ENCODE measurements at places on chromosomes 7 and 10.

- no peak for DNase-seq
Measured at GRCh38 chr7:12610899-12611298, 40.4 kb downstream of the SCIN start.

DNA sequence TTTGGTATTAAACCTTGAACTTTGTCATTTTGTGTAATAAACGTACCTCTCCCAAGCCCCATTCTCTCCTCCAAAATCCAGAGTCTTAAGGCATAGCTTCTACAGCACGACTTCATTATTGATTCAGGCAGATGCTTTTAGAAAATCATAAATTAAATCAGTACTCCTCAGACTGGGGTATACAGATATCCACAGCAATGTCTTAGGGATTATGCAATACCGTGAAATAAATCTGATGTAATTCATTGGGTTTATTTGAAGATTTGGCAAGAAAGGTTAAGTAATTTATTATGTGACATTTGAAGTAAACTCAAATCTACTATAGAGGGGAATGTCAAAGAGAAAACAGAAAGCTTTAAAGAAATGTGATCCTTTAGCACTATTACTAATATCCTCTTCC is 246.1 kb upstream of the PLXDC2 start:
- no peak for DNase-seq

GRCh38 chr10:52020702-52021101 is 293.4 kb upstream of the DKK1 start:
- DNase-seq = no peak

- DNase-seq = no peak
Measured at GRCh38 chr7:120691915-120692314, 166.0 kb downstream of the TSPAN12 start.

DNA sequence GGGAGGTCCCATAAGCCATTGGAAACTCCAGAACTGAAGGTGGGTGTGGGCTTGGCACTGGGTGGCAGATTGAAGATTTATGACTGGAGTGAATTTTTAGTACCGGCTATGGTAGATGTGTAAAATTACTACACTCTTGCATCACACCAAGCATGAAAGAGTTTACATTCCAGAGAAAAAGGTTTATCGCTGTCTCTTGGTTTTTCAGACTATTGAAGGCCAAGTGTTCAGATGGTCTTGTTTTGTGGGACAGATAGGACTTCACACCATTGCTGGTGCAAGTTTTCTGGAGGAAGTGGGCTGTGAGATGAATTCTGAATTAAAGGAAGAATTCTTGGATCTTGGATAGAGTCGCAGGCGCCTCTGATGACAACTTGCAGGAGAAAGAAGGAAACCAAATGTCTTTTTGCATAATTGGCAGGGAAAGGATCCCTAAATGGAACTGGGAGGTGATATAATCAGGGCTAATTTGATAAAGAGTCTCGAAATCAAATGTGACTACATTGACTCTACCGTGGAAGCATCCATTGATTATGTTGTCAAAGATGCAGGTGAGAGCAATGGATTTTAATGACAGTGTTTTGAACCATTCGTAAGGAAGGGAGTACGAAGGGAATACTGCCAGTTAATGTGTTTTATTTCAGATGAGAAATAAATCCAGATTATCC is 14.2 kb upstream of the NMT2 start:
- DNase-seq = no peak

DNA sequence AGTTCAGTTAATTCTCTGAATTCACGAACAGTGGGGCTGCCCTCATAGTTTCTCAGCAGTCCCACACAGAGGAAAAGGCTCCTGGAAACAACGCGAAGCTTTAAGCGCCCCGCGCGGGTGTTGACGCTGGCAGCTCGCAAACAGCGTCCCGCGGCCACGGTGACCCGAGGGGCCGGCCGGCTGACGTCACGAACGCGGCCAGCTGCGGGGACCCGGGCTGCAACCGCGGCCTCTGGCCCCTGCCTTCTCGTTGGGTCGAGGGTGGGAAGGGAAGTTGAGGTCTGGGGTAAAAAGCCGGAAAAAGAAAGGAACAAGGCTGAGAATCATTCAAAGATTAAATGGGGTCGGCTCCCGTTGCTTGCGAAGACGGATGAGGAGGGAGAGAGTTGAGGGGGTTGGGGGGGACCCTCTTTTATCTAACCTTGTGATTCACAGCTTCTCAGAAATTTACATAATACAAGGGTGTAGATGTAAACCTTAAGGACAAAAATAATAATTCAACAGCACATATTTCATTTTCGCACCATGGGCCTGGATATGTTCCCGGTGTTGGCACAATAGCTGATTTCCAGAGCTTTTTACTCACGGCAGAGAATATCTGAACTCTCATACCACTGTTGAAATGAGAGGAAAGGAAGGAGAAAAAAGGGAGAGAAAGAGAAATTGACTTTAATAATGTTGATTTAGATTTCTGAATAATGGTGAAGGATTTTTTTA is 7.3 kb upstream of the FEZF1 start:
- no peak for DNase-seq

GRCh38 chr7:55641811-55642210 is 69.5 kb upstream of the VOPP1 start:
- DNase-seq = no peak

- no peak for DNase-seq
Measured at GRCh38 chr10:131743190-131744151, 157.3 kb upstream of the PPP2R2D start.

- peak; percentile 22 for DNase-seq
Measured at GRCh38 chr10:131851346-131851745, 49.5 kb upstream of the PPP2R2D start.

DNA sequence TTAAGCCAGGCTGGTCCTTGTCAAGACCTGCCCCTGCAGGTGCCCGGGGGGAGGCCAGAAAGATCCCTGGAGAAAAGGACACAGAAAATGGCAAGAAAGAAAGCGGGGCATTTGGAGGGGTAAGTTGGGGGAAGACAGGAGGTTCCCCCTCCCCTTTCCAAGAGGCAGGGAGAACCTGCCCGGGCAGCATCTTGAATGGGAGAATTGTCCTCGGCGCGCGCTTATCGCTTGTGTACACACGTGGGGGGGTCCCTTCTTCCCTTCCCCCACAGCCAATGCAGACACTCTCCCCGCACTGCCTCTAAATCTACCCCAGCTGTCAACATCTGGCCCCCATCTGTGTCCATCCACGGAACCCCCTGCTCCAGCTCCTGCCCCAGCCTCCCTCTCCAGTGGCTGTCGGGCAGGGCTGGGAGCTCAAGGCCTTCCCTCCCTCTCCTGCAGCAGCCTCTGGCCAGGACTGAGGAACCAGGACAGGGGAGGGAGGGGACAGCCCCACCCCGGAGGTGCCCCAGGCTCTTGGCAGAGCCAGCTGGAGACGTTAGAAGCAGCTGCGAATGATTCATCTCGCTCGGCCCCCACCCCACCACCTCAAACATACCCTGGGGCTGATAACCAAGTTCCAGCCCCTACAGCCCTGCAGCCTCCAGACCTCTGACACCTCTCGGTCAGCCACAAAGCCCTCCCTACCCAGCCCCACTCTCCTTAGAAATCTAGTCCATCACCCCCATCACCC is 25.3 kb downstream of the EPHB4 start:
- peak; percentile 87 for DNase-seq

DNA sequence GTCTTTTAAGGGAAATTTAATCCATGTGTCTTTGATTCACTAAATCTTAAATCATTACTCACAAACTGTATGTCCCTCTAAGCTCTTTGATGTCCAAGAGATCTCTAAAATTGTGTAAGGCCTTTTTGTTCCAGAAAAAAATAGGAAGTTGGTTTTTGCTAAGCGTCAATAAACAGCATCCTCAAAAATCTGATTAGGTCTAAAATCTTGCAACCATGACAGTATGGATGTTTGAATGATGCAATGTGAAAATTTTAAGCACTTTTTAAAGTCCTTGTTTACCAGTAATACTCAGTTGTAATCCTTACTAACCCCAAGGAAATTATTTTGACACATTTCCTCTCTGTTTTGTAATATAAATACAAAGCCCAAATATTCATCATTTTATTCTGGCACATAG is 6.8 kb downstream of the MET start:
- no peak for DNase-seq

DNA sequence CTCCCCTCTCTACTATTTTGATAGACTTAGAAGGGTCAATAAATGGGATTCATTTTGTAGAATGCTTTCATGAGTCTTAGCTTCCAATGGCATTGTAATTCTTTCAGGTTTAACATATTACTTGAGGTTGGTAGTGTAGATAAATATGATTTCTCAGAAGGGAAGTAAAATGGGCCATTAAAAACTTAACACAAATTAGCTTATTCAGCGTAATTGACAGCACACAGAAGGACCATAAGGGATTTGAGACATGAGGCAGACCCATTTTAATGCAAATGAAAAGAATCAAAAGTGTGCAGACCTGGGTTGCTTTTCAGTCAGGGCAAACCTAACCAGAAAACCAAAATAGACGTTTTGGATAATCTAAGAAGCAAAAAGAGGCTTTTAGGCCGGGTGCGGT is 156.6 kb upstream of the CNTNAP2 start:
- no peak for DNase-seq

- no peak for DNase-seq
Measured at GRCh38 chr7:121113288-121113687, 124.8 kb downstream of the CPED1 start.

GRCh38 chr10:53664282-53665019 is 891.9 kb upstream of the MBL2 start:
- peak; percentile 52 for DNase-seq

- no peak for DNase-seq
Measured at GRCh38 chr7:154302380-154302779, 250.2 kb downstream of the DPP6 start.

- DNase-seq = no peak
Measured at GRCh38 chr7:147207988-147208387, 1091.4 kb downstream of the CNTNAP2 start.

- DNase-seq = peak; percentile 55
Measured at GRCh38 chr7:149729983-149730801, 43.2 kb downstream of the ZNF467 start.

- DNase-seq = no peak
Measured at GRCh38 chr7:73839743-73840714, 2.3 kb downstream of the METTL27 start.

DNA sequence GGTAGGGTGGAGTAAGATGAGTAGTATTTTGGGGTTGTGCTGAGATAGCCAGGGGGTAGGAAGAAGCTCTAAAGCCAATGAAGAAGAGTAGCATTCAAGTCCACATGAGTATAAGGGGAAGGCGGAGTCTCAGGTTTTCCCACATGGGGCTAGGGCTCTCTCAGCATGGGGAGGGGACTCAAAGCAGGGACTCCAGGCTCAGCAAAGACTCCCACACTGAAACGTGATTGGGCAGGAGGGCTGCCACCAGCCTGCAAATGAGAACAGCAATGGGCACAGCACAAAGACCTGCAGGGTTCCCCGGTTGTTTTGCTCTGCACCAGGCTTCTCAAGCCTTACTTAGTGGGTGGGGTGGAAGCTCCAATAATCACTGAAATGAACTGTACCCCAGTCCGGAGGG is 1.5 kb upstream of the NRAP start:
- DNase-seq = no peak

- DNase-seq = peak; percentile 68
Measured at GRCh38 chr10:329361-330099, 194.3 kb downstream of the ZMYND11 start.

DNA sequence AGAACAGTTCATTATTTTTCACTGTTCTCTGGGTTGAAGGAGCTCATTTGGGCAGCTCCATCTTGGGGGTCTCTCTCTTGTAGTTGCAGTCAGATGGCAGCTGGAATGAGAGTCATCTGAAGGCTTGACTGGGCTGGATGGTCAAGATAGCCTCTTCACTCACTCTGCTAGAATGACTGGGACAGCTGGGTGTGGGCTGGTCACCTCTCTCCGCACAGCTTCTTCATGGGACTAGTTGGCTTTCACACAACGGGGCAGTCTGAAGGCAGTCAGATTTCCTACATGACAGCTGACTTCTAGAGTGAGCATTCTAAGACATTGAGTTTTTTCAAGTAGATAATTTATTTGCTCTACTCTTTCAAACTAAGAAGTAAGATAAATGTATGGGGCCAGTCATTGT is 13.1 kb downstream of the PLEKHA1 start:
- no peak for DNase-seq

GRCh38 chr10:34102237-34102673 is 712.8 kb downstream of the PARD3 start:
- no peak for DNase-seq

DNA sequence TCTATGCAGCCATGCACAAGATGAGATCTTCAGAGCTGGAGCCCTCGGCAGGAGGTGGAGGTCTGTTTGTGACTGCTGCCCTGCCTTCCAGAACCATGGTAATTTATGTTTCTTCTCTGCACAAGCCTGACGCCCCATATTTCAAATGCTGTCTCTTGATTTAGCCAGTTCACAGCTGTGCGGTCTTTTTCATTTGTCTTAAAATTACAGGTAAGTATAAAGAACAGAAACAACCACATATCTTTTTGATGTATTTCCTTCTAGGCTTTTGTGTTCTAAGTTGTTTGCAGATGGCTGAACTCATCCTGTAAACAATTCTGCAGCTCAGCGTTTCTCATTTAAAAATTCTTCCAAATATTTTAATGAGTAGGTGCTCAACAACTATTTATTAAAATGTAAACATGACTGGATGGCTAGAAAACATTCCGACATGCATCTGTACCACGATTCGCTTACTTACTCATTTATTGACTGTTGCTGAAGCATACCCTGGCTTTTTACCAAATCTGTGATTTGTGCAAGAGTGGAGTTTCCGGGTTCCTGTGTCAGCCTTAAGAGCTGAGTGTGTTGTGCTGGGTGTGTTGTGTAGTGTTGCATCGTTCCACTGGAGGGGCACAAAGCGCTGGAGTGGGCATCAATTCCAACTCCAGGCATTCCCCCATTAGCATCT is 58.9 kb downstream of the PIP4K2A start:
- no peak for DNase-seq

GRCh38 chr10:119634219-119634544 is 17.0 kb upstream of the BAG3 start:
- no peak for DNase-seq

DNA sequence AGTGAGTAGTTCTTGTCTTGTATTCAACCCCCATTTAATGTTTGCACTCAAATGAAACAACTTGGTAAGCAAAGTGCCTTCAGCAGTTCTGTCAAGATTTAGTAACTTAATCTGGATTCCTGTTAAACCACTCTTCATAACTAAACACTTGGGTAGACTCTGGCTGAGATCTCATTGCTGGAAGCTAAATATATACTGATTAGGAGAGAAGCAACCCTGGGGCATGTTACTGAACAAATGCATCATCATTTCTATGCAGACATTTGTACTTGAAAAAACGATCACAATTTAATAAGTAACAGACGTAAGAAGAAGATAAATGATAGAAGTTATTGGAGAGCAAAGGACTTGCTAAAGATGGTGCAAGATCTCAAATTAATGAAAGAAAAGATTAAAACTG is 308.4 kb upstream of the POM121L12 start:
- DNase-seq = no peak

GRCh38 chr7:65382452-65382851 is 8.8 kb downstream of the ZNF92 start:
- DNase-seq = no peak

- DNase-seq = no peak
Measured at GRCh38 chr10:7337431-7338171, 73.2 kb downstream of the SFMBT2 start.

GRCh38 chr7:37942934-37943610 is 22.6 kb downstream of the EPDR1 start:
- peak; percentile 68 for DNase-seq

- DNase-seq = no peak
Measured at GRCh38 chr7:81672872-81673271, 97.0 kb downstream of the HGF start.

Measured in upper lobe of right lung (tissue), 1 donor.